ENCODE measurements at places on chromosomes 6 and 20. TPM values are rescaled to one million over a fixed set of nuclear protein-coding genes. Genes with fewer than 3 reads are reported as not detected.

Gene SLC22A2
- not detected for total RNA-seq

Gene FILIP1
- 0.14 TPM for total RNA-seq

Gene ELOVL4
- 5.6 TPM for total RNA-seq

Gene AVP
- total RNA-seq = not detected

Gene TXLNB
- 0.46 TPM for total RNA-seq

Gene SCGN
- total RNA-seq = not detected

Gene FNDC1
- total RNA-seq = 0.14 TPM

Gene EPPIN
- not detected for total RNA-seq

Gene SPATA25
- 1.9 TPM for total RNA-seq

Gene EYS
- 0.28 TPM for total RNA-seq

Gene FHL5
- total RNA-seq = not detected

Gene TPD52L1
- total RNA-seq = 9.7 TPM
